ENCODE measurements at places on chromosomes 7 and 10.

GRCh38 chr10:91495402-91495801 lies 85.3 kb downstream of the HECTD2 start:
- no peak for DNase-seq

GRCh38 chr7:159114096-159114495 lies 30.6 kb downstream of the VIPR2 start:
- DNase-seq, result no peak

DNA sequence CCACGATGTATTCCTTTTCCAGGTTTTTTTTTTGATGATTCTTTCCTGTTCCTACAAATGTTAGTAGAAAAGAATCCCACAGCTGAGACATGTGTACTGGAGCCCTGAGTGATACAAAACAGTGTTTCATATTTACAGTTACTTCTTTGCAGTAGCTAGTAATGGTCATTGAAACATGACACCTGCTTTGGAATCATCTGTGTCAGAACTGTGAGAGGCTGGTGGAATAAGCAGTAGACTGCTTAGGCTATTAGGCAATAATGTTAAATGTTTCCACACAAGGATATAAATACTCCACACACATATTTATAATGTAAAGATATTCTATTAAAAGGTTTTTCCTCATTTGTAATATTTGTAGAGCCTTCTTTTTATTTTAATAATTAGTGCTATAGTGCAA lies 394.0 kb downstream of the THSD7A start:
- DNase-seq, result peak; percentile 17

DNA sequence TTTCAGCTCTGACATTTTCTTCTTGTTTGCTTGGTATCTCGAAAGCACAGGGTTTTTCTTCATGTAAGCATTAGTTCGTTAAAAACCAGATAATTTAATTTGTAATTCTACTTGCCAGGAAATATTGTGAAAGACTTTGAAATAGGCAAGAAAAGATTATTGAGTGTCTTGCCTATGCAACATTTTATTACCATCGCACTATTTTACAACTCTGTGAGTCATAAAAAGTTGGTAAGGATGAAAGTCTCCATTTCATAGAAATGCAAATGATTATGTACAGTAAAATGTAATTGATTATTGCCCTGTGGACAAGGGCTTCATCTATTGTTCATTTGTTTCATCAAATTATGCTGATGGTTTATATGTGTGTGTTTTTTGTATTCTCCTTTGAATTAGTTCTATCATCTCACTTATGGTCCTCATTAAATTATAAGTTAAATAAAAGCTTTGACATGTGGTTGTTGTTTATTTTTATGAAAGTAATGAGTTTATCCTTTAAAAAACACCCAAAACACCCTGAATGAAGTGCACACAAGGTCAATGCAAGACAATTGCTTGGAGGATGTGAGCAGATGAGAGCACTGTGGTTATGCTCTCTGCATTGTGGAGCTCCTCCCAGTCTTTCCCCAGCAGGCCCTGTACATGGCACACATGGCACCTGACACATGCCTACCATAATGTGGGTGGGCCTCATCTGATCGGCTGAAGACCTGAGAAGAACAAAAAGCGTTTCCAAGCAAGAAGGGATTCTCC lies 230.8 kb downstream of the CXCL12 start:
- DNase-seq, result no peak

- no peak for DNase-seq
Measured at GRCh38 chr10:122264436-122264835, 6.7 kb upstream of the BTBD16 start.

GRCh38 chr7:69609541-69610373 lies 11.5 kb downstream of the AUTS2 start:
- no peak for DNase-seq

GRCh38 chr10:94002156-94002555 lies 8.4 kb downstream of the PLCE1 start:
- DNase-seq, result no peak

- no peak for DNase-seq
Measured at GRCh38 chr7:131011976-131012375, 278.0 kb upstream of the KLF14 start.

- DNase-seq, result no peak
Measured at GRCh38 chr7:132446260-132446659, 130.0 kb downstream of the PLXNA4 start.

- DNase-seq, result no peak
Measured at GRCh38 chr10:93028883-93029282, 31.7 kb upstream of the CYP26C1 start.

DNA sequence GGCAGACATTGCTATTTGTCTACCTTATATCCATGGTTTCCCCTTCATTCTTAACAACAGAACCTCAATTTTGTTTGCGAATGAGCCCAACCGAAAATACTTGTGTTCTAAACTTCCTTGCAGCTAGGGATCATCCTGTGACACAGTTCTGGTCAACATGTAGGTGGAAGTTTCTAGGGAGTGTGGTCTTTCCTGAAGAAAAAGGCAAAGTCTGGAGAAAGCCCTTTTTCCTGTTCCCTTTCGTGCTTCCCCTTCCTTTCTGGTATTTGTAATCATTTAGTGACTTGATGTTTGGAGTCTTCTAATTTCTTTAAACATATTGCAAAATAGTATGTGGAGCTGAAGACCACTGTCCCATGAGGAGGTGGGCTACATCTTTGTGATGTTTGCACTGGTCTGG lies 2.9 kb upstream of the IFRD1 start:
- DNase-seq, result no peak

- no peak for DNase-seq
Measured at GRCh38 chr7:2641406-2642393, 9.9 kb downstream of the TTYH3 start.

DNA sequence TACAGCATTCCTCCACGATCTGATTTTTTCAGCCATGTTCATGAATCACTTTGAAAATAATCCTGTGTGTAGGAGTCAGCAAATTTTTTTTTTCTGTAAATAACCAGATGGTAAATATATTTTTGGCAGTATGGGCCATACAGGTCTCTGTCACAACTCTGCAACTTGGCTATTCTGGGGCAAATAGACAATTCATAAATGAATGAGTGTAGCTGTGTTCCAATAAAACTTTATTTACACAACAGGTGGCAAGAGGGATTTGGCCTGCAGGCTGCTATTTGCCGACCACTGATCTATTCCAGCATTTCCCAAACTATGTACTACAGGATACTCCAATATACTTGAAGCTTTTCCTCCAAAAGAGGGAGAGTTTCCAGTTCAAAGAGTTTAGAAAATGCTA lies 78.7 kb upstream of the SVIL start:
- no peak for DNase-seq

DNA sequence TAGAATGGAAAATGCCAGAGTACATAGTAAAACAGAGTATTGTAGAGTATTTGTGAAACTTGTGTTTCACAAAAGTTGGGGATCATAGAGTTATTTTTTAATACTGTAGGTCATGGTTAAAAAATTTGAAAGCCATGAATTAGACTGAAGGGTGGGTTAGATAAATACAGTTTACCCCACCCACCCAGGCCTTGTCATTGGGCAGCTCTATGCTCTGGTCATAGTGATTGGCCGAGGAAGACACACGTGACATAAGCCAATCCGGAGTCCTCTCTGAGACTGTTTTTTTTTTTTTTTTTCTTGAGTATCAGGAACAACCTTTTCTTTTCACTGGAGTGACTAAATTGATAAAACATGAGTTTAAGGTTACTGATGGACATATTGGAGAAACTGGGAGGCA lies 33.3 kb upstream of the ORC5 start:
- DNase-seq, result peak; percentile 30

- DNase-seq, result no peak
Measured at GRCh38 chr7:156854654-156855053, 38.3 kb downstream of the LMBR1 start.

GRCh38 chr10:987620-987869 lies 689 bp upstream of the GTPBP4 start:
- no peak for DNase-seq

DNA sequence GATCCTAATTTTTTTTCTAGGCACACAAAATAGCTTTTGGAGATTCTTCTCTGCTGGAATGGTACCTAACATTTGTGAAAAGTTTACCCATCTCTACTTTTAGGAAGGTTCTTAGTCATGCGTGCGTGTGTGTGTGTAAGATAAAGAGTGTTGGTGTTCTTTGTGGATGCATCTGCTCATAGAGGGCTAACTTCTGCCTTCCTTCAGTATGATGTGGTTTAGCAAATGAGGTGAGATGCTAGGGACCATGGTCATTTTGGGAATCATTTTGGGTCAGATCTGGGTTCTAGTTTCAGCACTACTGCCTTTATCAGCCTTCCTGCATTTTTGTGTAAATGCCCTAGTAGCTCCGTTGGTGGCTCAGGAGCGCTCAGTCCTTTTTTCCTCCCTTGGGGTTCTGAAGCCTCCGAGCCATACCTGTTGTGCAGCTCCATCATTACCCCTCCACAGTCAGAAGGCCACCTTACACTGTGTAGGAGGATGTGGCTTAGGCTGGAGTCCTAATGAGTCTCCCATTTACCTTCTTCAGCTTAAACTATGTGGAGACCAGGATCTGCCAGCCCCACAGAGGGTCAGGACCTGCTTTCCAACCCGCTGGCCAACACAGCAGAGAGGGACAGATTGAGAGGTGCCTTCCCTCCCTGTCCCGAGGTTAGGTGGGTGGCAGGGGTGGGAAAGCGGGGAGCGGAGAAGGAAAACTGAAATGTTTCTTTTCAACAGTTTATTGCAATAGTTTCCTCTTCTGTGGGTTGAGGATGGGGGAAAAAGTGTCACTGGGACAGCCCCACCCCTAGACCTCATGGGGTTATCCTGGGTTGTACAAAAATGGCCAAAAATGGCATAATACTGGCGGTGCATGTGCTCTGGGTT lies 31.2 kb downstream of the TSPAN14 start:
- no peak for DNase-seq

DNA sequence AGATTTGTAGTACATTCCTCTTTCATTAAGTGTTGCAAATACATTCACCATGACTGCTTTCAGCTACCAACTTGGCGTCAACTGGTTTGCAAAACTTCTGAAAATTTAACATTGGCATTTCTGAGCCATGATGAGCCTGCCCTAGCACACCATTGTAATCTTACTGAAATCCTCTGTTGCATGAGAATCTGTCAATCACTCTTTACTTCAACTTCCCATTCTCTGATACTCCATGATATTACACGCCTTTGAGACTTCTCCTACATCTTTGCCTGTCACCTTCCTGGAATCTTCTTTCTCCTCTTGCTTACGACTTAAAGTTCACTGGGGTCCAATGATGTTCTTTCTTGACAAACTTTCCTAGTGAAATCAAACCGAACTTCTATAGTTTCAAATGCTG lies 32.2 kb downstream of the EBLN1 start:
- no peak for DNase-seq
